Caki2 (cell line): ENCODE measurements at places on chromosomes 7 and 10.

DNA sequence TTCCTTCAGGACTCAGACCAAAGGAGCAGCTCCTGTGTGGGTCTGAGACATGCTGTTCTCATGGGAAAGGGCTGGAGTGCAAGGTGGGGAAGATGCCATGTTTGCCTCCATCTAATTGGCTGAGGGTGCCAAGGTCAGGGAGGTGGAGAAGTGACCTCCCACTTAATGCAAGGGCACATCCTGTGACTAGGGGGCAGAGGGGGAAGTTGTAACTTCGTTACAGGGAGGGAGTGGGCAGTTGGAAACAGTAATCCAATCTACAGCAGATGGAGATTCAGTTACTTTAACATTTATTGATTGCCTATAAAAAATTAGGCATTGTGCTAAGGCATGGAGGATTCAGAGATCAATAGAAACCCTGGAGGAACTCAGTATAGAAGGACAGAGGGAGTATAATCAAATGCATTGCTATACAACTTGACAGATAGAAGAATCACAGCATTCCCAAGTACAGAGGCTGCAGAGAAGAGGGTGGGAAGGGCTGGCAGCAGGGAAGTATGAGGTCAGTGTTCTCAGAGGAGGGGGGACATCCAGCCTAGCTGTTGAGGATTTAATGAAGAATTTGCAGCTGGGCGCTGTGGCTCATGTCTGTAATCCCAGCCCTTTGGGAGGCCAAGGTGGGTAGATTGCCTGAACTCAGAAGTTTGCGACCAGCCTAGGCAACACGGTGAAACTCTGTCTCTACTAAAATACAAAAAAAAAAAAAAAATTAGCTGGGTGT lies 75.9 kb downstream of the CCNY start:
- no peak for DNase-seq

DNA sequence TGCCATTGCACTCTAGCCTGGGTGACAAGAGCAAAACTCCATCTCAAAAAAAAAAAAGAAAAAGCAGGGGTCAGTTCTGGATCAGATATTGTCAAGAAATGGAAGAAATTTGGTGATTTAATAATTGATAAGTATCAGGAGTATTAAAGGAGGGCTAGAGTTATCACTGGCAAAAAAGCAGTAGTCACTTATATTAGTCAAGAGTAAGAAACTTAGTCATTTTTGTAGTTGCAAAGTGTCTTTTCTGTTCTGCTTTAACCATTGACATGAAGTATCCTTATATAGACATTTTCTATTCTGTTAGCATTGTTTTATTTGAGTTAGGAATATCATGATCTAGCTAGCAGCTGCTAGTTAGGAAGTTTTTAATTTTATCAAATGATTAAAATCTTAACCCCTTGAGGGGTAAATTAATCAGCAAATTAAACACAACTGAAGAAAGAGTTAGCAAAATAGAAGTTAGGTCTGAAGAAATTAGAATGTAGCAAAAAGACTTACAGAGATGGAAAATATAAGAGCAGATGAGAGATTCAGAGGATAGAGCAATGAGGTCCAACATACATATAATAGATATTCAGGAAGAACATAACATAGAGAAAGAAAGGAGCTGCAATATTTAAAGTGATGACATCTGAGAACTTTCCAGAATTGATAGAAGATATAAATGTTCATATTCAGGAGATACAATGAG lies 7.3 kb upstream of the CCDC6 start:
- no peak for DNase-seq

DNA sequence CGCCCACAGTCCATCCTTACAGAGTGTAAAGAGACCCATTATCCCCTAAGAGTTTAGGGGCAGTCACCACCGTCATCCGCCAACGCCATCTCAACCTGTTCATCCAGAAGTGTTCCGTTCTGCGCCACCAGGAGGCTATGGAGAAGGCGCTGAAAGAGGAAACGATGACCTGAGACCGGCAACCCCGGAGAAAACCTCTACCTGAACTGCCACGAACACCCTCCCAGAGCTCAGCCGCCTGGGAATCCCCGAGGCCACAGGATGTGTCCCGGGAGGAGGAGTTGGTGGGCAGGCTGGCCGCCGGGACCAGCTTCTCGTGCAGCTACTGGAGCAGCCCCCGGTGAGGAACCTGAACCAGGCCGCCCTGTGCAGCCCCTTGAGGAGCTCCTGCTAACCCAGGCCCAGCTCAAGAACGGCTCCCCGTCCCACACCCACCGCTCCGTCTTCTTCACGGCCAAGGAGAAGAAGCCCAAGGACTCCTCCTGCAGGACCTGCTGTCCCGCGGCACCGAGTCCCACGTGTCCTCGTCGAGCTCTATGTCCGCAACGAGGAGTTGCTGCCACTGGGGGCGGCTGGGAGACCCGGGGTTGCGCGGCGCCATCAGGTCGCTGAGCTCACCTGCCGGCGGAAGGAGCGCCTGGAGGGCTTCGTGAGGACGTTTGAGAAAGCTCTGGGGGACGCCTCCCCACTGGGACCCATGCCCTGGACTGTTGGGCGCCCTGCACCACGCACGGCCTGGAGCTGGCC lies 21.1 kb upstream of the LANCL2 start:
- DNase-seq: no peak

- no peak for DNase-seq
Observed at GRCh38 chr10:82827901-82828300, 952.9 kb downstream of the NRG3 start.

DNA sequence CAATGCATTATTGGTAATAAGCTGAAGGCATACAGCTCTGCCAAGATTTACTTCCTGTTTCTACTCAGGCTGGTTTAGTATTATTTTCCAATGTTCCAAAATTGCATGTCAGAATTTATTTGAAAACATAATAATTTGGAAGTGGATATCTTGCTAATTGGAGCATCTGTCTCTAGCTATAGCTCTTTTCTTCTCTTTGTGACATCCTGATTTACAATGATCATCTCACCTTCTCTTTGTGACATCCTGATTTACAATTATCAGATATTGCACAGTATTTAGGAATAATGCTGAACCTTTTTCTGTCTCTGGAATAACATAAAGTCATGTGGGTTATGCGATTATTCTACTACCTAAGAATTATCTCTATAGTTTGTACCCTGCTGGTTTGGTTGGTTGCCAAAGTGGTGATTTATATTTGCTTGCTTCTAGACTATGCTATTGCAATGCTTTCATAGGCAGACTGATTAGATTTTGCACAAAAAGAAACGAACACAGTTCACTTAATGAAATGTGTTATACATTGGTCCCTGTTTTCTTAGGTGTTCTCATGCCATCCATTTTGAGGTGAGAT lies 44.3 kb upstream of the CABCOCO1 start:
- DNase-seq: no peak

GRCh38 chr10:72337039-72337629 lies 17.6 kb downstream of the DNAJB12 start:
- peak; percentile 70 for DNase-seq

DNA sequence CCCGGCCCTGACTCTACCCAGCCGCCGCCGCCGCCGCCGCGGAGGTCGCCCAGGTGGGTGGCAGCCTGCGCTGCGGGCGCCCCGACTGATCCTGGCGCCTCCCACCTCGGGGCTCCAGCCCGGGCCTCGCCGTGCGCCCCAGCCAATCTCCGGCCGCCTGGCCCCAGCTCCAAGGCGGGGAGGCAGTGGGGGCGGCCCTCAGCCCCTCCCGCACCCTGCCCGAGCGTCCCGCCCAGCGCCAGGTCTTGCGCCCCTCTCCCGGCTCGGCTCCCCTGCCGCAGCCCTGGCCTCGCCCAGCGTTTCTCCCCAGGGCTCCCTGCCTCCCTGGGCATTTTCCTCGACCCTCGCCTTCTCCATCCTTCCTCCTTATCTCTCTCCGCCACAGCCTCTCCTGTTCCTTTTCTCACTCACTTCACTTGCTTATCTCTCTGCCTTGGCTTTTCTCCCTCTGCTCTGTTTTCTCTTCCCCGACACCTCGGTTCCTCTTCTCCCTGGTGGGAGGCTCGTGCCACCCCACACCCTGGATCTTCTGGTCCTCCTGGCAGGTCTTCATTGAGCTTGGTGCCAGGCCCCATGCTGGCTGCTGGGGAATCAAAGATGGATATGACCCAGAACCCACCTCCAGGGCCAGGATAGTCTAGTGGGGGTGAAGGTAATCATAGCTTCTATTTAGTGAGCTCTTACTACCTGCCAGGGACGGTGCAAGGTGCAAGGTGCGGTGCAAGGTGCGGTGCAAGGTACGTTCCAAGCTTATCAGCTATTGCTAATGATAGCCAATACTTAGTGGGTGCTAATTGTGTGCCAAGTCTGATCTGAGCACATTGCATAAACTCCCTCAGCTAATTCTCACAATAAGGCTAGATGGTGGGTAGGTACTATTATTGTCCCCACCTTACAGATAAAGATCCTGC lies at the start of gene SFRP5:
TSS of gene SFRP5 (minus strand) at position 87 of the 911 bp plus-strand sequence. CDS start 166 bp downstream, outside the sequence.
- DNase-seq: no peak

DNA sequence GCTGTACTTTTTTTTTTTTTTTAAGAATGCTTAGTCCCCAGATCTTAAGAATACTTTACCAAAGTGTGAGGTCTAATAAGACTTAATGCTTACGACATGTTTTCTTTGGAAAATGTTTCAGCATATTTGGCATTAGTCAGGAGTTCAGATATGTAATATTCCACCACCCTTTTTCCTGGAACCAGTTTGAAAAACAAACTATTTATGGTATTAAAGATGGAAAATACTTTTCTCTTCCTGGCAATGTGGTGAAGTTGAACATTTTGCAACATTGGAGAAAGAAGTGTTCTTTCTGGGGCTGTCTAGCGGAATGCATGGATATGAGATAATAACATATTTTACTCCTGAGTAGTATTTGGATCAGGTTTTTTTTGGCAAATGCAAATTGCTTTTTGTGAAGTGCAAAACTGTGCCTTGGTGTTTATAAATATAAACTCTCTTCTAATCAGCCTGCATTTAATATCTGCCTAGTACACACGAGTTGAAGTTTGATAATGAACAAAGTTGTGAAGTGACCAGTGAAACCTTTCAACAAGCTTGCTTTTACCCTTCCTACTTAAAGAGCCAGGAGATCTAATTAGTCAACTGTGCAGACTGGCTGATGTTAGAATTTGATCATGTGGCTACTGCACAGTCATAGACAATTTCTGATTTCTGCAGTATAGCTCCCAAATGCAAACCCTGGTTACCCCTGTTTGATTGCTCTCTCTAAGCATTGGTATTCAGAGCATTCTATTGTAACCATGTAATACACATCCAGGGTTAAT lies 20.9 kb downstream of the MAP3K8 start:
- DNase-seq: no peak

GRCh38 chr7:99606531-99606930 lies 8.5 kb downstream of the TMEM225B start:
- no peak for DNase-seq

- DNase-seq: no peak
Observed at GRCh38 chr7:40211276-40212003, 76.6 kb downstream of the SUGCT start.

- no peak for DNase-seq
Observed at GRCh38 chr7:108592646-108593201, 23.1 kb downstream of the DNAJB9 start.

DNA sequence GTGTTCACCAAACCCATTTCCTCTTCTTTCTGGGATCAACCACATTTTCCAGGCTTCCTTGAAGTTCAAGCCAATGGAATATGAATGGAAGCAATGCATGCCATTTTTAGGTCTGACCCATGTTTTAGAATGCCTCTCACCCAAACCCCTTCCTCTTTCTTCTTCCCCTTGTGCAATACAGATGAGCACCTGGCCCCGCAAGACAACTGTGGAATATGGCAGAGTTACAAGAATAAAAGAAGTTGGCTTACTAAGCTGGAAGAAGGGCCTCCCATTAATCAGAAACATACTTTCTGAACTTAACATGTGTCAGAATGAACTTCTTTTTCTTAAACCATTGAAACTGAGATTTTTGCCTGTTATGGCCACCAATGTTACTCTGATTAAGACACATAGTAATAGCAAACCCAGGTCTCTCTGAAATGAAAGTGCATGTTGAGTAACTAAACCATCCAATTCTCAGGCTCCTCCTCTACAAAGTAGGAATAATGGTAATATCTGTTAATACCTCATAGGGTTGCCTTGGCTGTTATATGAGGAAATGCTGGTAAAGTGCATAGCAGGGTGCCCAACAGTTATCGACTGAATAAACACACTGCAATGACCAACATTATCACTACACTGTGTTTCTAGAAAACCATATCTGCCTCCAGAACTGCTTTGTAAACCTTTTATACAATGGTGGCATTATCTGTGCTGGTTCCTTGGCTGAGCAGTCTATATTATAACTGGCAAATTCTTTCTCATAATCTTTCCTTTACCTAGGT lies 382.2 kb upstream of the NRP1 start:
- DNase-seq: no peak

DNA sequence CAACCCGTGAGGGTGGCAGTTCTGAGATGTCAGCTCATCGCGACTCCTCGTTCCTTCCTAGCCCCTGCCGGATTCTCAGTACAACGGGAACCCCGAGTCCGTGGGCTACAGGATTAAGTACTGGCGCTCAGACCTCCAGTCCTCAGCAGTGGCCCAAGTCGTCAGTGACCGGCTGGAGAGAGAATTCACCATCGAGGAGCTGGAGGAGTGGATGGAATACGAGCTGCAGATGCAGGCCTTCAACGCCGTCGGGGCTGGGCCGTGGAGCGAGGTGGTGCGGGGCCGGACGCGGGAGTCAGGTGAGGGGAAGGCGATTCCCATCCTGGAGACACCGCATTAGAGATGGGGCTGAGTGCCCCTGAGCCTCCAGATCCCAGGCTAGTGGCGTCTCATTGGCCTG lies 568.1 kb upstream of the FOXK1 start:
- DNase-seq: no peak

DNA sequence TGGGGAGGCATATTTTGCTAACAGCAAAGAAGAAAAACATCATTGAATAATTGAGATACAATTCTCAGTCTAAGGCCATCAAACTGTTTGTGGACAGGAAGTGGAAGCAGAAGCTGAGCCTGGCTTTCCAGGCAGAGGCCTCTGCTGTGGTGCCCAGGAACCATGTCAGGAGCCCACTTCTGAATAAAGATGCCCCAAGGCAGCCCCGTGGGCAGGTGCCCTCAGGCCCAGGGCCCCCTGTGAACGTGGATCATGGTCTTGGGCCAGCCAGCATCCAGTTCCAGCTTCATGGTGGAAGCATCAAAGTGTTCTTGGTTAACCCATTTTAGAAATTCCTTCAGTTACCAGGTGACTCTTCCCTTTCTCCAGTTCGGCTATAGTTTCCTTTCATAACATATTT lies 346.8 kb downstream of the PTPRN2 start:
- no peak for DNase-seq

- DNase-seq: no peak
Observed at GRCh38 chr10:17237149-17237527, 9.1 kb downstream of the VIM start.

DNA sequence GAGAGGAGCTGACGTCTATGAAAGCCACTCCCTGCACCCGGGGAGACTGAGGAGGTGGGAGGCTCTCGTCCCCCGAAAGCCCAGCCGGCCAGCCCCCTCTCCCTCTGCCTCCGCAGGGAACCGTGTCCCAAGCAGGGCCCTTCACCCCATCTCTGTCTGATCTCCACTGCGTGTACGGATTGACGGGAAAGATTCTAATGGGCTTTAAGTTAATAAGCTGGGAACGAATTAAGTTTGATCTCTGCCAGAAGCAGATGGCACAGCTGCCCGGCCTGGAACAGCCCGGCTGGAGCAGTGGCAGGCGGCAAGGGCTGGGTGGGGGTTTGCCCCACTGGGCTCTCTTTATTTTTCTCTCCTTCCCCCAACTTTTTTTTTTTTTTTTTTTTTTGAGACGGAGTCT lies 6.1 kb upstream of the SLC29A4 start:
- DNase-seq: no peak

- peak; percentile 18 for DNase-seq
Observed at GRCh38 chr10:48506147-48506917, 98.5 kb downstream of the ARHGAP22 start.

GRCh38 chr7:142629588-142630260 lies 119.5 kb upstream of the PRSS1 start:
- DNase-seq: no peak
